Fibroblast of skin of scalp (primary cell): ENCODE measurements at places on chromosomes 5 and 9.

DNA sequence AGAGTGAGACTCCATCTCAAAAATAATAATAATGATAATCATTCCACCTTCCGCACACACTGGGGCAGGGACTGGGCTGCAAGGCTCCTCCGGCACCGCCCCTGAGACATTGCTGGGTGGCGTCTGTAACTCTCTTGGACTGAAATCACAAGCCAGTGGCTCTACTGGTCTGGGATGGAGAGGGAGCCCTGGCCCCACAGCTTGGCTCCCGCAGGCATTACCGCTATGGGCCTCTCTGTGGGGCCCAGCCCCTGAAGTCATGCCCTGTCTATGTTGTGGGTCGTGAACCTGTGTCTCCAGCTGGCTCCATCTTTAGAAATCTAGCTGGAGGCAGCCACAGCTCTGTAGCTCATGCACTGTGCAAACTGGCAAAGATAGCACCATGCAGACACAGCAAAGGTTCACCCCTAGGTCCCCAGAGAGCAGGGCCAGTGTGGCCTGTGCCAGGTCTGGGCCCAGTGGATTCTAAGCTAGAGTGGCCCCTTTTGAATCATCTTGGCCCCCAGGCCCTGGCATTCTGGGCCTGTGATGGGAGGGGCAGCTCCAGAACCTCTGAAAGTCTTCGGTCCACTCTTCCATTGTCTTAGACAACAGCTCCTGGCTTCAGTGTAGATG lies 36.1 kb upstream of the COL5A1 start:
- no peak for DNase-seq

GRCh38 chr9:129415942-129416651 lies 204.8 kb downstream of the C9orf50 start:
- DNase-seq: no peak

GRCh38 chr5:125597338-125597737 lies 825.9 kb upstream of the GRAMD2B start:
- DNase-seq: peak; percentile 63

DNA sequence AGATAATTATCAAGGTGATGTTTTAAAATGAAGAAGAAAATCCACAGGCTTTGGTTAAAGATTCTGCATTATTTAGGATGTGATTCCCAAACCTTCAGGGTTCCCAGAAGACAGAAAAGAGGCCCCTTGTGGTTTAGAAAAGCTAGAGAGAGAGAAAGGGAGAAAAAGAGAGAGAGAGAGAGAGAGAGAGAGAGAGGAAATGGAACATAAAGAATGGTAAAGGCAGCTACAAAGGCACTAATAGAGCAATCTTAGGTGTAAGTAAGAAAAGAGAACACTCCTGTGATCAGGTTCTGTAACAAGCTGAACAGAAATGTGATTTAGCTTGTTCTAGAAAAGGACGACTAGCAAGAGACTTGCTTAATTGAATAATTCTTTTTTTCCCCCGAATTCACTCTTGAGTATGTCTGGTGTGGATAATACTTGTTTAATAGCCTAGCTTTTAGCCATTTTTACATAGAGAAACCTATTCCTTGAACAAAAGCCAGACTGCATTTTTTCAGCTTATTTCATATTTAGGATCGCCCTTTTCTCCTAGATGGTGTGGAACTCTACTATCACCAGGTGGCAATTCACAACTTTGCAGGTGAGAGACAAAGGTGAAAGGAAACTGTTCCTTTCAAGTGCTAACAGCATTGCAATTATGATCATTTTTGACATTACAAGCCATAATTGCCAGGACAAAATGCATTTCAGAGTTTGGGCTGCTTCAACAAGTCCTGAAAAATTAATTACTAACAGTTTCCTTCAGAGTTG lies 57.6 kb upstream of the SH3GL2 start:
- DNase-seq: no peak
